Transverse colon (tissue), 4 donors: ENCODE measurements at places on chromosomes 13 and 19.
A peak's percentile ranks its signal among the peaks of the same experiment; 100 is the strongest.

GRCh38 chr13:23865906-23866305, 23.3 kb downstream of the MIPEP start:
- DNase-seq: no peak

DNA sequence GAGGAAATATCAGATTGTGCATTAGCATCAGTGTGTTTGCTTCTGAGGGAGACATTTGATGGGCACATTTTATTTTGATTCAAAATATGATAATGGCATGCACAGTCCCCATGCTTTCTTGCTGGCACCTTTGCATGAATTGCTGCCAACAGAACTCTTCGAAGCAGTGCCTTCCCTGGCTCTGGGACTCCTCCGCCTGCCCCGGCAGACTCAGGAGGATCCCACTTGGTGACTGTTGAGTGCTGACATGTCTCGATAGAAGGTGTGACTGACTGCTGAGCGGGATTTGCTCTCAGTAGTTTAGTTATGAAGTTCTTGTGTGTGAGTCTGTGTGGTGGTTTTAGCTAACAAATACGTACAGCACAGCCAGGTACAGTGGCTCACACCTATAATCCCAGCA, 239.7 kb downstream of the FGF9 start:
- DNase-seq: no peak

DNA sequence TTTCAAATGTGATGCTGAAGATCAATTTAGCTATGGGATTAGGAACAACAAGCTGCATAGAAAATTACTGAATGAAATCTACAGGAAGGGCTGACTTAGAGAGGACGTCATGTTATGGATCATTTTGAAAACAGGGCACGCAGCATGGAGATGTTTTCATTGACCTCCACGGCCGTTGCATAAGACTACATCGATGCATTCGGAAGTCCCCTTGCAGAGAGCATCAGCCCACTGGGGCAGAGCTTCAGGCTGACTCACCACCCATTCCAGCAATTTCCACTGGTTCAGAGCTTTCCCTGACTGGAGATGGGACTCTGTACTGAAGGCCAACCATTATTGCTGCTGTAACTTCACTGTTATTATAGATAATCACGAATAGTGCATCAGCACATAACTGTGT, 305.3 kb downstream of the IRS2 start:
- DNase-seq: no peak

DNA sequence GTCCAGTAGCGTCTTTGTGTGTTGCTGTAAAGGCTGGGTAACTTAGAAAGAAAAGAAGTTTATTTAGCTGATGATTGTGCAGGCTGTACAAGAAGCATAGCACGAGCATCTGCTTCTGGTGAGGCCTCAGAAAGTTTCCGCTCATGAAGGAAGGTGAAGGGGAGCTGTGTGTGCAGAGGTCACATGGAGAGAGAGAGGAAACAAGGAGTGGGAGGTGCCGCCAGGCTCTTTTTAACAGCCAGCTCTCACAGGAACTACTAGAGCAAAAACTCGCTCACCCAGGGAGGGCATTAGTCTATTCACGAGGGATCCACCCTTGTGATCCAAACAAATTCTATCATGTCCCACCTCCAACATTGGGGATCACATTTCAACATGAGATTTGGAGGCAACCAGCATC, 99.8 kb downstream of the GPR12 start:
- DNase-seq: no peak

GRCh38 chr13:47475441-47475948, 525.6 kb downstream of the SUCLA2 start:
- DNase-seq: no peak

DNA sequence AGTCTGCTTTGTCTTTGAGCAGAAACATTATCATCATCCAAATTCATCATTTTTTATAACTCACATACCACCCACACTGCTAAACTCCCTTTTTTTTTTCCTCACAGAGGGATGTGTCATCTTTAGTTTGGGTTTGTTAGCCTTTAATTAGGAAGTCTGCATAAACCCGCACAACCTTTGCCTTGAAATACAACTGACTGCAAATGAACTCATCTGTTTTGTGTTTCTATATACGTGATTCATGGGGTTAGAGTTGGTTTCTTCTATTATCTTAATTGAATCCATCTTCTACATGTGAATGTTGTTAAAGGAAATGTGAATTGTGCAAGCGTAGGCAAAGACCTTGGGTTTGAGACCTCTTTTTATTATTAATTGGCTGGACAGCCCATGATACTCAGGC, 102.7 kb downstream of the SLAIN1 start:
- no peak for DNase-seq

DNA sequence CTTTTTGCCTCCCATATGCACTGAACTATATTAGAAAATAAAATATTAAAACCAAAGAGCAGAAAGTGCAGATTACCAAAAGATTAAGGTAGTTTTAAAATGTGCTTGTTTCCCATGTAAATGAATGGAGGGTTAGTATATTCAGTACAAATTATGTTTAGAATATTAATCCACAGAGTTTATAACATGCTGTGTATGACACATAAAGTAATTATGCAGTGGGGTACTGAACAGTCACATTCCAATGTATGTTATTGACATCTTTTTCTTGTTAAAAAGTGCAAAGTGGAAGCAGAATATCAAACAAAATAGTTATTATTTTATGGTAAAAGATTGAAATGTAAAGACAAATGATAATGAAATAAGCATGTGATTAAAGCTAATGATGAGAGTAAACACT, 79.3 kb downstream of the GPC6 start:
- no peak for DNase-seq

DNA sequence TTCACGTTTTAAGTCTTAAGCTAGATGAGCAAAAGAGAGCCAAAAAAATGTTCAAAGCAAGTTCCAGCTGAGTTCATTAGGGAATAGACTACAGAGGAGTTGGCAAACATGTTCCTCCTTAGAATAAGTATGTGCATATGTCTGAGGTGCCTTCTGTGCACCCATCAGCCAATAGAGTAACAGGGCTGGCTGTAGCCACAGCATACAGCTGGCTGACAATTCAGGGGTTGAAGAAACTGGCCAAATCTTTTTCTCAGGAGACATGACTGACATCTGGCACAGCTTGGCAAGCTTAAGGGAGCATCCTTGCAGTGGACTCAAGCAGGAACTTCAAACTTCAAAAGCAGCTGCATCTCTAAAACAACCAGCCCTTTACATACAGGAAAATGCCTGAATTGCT, 414.8 kb upstream of the PCDH20 start:
- DNase-seq: no peak

- no peak for DNase-seq
Observed at GRCh38 chr19:7993560-7993959, 11.9 kb downstream of the ELAVL1 start.

DNA sequence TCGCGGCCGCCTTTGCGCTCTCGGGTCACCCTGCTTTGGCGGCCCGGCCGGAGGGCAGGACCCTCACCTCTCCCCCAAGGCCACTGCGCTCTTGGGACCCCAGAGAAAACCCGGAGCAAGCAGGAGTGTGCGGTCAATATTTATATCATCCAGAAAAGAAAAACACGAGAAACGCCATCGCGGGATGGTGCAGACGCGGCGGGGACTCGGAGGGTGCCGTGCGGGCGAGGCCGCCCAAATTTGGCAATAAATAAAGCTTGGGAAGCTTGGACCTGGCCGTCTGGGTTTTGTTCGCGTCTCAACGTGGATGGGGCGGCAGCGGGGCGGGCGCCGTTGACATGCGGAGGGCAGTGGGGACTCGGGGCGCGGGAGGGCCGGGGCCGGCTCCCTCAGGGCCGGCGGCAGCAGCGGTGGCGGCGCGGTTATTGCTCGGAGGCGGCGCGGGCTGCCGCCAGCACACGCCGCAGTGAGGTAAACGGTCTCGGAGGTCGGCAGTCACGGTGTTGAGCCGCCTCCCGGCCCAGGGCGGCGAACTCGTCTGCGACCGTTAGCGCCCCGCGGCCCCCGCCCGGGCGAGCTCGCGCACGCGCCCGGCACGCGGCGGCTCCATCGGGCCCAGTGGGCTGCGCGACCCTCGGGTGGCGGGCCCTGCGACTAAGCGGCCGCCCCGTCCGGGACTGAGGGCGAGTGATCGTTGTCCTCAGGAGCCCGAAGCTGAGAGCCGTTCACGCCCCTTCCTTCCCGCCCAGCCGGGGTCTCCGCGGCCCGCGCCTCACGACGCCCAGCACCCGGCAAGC, 9.4 kb downstream of the CBARP start:
- no peak for DNase-seq

GRCh38 chr19:46670813-46671212, 9.8 kb upstream of the DACT3 start:
- no peak for DNase-seq

DNA sequence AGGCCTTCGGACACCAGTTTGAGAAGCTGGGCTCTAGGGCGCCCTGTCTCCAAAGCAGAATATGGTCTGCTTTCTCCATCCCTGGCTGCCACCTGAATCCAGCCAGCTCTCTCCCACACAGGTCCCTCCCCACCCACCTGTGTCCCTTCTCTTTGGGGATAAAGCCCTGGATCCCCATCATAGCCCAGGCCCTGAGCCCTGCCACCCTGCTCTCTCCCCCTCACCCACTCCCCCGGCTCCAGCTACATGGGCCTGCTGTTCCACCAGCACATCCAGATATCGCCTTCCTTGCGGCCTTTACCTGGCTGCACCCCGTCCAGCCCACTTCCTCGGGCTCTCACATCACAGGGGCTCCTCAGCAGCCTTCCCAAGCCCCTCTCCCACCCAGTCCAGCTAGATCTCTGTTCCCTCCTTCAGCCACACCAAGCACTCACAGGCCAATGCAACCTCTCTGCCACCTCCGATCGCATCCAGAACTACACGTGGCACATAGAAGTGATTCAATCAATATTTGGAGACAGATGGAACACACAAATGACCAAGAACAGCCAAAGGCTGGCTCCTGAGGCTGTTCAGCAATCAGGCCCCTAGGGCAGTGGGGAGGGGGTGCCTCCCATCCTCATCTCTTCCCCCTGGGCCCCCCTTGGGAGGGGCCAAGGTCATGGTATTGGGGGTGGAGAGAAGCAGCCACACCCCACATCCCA, 7.6 kb downstream of the AKT2 start:
- DNase-seq: no peak

DNA sequence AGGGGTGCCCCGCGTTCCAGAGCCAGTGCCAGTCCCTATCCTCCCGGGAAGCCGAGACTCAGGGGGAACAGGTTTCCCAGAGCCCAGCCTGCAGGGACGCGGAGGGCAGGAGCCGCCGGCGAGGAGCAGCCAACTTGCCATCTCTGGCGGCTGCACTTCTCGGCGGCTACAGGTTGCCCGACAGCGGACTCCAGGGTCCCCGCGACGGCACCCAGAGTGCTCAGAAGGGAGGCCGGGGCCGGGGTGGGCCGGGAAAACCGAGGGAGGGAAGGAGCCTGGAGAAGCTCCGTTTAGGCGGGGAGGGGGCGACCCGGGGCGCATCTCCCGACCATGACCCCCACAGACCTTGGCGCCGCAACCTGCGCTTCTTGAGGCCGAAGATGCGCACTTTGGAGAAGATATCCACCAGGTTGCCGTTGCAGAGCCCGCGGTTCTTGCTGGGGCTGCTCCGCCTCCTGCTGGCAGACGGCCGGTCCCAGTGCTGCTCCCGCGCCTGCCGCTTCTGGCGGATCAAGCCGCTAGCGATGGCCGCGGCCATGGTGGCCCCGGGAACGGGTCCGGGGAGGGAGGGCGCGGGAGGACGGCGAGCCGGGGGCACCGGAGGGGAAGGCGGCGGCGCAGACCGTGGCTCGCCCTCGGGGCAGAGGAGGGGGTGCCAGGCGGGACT, 463.8 kb downstream of the ITGBL1 start:
- no peak for DNase-seq

GRCh38 chr13:44667943-44668342, 91.8 kb upstream of the TSC22D1 start:
- no peak for DNase-seq

DNA sequence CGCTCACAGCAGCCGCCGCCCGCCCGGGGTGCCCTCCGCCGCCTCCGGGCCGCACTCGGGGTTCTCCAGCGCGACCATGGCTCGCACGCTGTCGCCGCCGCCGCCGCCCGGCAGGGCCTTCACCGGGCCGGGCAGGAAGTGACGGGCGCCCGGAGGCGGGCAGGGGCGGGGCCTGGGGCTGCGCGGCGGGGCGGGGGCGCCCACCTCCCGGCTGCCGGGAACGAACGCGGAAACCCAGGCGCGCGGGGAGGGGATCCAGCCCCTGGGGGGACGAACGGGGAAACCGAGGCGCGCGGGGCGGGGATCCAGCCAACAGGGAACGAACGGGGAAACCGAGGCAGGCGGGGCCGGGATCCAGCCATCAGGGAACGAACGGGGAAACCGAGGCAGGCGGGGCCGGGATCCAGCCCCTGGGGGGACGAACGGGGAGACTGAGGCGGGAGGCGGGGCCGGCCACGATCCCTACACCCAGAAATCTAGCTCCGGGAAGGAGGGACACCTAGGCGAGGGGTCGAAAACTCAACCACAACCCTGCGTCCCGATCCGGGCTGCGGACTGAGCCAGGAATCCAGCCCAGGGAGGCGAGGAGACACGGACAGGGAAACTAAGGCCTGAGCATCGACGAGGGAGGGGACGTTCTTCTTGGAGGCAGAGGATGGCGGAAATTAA, at the start of gene R3HDM4:
R3HDM4 (minus strand) TSS at position 140 of the 669 bp plus-strand sequence; CDS start at position 78, 62 bp downstream.
- DNase-seq: peak; percentile 89

DNA sequence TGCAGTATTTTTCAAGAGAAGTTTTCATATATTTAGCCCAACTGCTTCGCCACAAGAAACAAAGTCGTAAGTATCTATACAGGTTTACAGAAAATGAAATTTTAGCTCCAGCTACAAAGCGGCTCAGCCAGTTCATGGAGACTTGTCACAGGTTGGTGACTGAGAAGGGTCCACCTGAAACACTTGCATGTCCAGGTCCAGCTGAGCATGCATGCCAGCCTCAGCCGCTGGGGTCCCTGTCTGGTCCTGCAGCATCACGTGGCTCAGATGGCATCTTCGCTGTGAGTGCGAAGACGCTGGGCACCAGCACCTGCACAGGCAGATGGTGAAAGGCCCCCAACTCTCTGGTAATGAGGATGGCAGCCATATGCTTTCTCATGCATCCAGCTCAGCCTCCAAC, 63.8 kb downstream of the SHISA2 start:
- DNase-seq: no peak
